Activated CD8-positive, alpha-beta memory T cell treated with anti-CD3 and anti-CD28 coated beads for 1 hour (primary cell): ENCODE measurements at places on chromosomes 3 and 15.

DNA sequence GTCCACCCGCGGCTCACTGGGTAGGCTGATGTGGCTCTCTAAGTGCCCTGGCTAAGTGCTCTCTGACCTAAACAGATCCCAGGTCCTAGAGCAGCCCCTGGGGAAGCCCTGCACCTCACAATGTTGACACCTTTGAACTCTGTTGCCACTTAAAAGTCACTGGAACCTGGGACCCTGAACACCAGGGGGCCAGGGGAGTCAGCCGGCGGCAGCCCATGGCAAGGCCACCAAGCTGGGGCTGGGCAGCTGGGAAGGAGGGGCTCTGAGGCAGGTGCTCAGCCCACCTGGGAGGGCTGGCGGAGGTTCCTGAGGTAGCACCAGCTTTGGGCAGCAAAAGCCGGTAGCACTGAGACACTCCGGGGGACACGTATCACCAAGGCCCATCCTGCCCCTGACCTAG, 129.0 kb downstream of the CHSY1 start:
- no peak for DNase-seq

DNA sequence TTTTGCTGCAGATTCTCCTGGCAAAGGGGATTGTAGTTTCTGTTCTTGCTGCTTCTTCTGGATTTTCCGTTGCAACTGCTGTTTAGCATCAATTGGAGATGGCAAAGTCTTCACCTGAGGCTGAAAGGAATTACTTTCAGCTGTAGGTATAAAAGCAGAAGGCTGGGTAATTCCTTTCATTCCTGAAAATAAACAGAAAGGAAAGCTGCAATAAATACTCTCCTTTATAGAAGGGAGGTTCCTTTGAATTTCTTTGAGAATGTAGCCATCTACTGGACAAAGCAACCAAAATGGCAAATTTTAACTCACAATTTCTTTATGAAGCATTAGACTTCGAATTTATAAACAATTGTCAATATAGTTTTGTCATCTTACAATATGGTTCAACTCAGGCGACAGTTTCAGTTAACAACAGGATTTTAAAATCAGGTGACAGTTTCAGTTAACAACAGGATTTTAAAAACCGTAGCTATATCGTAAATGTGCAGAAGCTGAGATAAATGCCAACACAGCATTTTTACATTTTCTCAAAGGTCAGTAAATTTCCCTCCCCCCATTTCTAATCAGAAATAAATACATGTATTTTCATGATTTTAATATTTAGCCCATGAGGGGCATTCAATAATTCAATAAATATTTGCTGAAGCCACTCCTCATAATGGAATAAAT, 104.9 kb upstream of the NEDD4 start:
- no peak for DNase-seq

GRCh38 chr3:9129365-9129764, 120.1 kb downstream of the SRGAP3 start:
- no peak for DNase-seq

DNA sequence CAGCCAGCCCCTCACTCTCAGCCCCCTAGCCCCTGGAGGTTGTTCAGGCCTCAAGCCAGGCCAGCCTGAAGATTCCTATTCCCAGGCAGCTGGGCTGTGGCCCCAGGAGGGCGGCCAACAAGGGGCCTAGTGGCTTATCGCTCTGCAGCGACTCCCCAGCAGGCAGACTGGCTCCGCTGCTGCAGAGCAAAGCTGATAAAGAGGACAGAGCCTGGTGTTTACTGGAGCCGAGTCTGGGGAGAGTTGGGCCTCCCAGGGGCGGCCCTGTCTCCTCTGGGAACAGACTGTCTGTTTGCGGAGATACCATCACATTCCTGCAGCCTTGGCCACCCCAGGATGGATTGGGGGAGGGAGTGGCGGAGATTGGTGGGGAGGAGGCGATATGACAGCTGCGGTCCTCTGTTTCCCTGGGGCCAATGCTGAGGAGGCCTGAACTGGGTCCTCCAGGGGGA, 22.4 kb upstream of the SMAD6 start:
- no peak for DNase-seq

DNA sequence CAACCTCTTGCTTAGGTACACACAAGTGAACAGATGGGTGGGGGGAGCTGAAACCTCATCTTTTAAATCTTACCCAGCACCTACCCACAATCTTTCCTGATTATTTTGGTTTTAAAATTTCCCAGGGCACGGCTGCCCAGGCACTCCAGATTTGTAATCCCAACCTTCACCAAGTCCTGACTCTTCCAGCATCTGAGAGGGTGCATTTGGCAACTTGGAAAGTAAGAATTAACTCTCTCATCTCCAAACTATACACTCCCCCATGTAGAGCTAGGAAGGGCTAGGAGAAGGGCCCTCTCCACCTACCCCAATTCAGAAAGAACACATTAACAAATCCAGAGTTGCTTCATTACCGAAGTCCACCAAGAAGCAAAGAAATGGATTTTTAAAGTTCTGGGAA, 41.7 kb upstream of the PRICKLE2 start:
- no peak for DNase-seq

GRCh38 chr15:69314131-69314530, 15.4 kb downstream of the PAQR5 start:
- DNase-seq = no peak

- DNase-seq = peak; percentile 58
Observed at GRCh38 chr15:44726568-44727484, 9.5 kb upstream of the TRIM69 start.
